Testis (tissue), 5 donors: ENCODE measurements at places on chromosomes 11 and 22. TPM values are rescaled to one million over a fixed set of nuclear protein-coding genes. Genes with fewer than 3 reads are reported as not detected.
A peak's percentile ranks its signal among the peaks of the same experiment; 100 is the strongest.

DNA sequence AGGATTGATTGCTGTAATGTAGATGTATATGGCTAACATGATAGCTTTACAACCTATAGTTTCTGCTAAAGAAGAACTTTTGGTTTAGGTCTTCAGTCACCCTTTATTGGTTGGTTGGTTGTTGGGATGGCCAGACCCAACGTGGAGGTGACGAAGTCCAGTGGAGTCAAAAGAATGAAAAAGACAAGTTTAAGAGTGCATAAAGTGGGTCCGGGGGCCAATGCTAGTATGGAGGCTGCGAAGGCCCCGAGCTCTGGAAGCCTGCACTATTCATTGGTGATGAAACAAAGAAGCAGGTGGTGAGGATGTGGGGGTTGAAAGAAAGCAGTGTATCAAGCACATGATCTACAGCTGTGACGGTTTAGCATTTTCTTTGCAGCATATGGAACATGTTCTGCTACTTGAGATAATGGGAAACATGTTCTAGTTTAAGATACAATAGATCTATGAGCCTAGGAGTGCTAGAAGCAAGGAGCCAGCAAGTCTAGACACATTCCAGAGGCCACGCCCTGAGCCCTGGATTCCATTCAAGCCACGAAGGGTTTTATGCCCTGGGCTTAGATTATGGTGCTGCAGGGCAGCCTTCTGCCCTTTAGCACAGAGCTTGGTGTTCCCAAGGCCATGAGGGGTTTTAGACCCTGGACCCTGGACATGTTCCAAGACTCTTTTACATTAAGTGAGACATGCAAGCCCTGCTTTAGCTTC is 6.3 kb downstream of the TCP11L1 start:
- no peak for DNase-seq

OR52N4 gene
- total RNA-seq, result not detected

- DNase-seq, result no peak
Measured at GRCh38 chr22:47126344-47126811, 363.9 kb downstream of the TBC1D22A start.

FDXACB1 gene
- 7.8 TPM for total RNA-seq

DNA sequence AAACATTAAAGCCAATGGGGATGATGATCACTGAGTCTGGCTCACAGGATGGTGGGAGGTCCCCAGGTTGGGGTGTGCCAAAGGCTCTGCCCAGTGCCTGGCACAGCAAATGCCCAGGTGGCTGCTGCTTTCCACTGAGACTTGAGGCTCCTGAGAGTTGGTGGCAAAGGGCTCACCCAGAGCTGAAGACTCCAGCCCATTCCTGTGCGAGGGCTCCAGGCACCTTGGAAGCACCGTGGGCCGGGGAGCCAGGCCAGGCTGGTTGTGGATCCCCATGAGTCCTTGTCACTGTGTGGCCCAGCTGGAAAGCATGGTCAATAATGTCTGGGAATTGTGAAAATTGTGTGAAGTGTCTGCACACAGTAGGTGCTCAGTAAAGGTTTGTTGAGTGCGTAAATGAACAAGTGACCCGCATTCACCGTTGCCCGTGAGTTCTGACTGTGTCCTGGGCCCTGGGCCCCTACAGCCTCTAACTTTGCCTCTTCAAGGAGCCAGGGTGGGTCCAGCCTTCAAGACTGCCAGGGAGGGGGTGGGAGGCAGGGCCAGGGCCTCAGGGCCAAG is 2.8 kb upstream of the UNC93B1 start:
- DNase-seq, result no peak

DNA sequence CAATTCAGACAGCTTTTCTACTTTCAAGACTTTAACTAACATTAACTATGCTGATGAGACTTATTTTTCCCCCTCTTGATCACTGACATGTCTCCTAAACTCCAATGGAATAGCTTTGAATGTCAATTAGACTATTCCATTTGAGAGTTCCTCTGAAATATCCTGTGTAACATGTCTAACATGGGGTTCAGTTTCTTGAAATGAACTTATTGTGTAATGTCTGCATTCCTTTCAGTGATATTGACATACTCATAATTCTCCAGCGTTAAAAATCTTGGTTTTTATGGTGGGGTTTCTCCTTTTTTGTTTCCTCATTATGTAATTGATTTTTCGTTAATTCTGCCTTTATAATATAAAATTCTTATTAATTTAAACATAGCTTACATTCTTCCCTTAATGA is 37.7 kb upstream of the SPTBN2 start:
- no peak for DNase-seq

DNA sequence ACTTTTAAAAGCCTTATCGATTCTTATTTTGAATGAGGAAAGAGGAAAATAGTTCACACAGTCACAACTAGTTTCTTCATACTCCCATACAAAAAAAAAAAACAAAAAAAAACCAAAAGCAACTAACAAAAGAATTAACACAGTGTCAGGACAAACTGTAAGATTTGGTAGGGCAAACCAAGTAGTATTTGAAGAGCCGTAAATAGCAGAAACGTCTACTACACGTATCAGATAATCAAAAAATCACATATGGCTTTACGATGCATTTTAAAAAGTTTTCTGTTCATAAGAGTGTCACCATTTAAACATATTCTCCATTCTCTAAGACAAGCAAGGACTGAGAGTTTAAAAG is 2.3 kb downstream of the PICALM start:
- no peak for DNase-seq

SYT12 gene
- 3.4 TPM for total RNA-seq

DNA sequence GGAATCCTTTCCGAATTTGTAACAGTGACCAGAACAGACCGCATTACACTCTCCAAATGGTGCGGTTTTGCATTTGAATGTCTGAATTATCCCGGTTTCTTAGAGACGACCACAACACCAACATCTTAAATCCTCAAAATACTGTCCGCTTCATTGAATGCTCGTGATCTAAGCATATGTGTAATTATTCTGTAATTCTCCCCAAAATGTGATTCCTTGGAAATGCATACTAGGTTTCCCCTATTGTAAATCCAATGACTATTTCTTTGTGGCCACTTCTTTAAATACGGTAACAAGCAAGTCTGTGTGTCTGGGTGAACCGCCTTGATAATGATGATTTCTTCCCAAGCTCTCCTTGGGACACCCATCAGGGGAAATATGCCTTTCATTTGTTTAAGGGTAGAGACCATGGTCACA is 87.3 kb upstream of the DBX1 start:
- DNase-seq, result no peak

TTC28 gene
- total RNA-seq, result 121 TPM

GRCh38 chr11:131637469-131638175 is 267.2 kb downstream of the NTM start:
- DNase-seq, result no peak

PDGFD gene
- 8.0 TPM for total RNA-seq

GLYAT gene
- total RNA-seq, result 1.0 TPM

DNA sequence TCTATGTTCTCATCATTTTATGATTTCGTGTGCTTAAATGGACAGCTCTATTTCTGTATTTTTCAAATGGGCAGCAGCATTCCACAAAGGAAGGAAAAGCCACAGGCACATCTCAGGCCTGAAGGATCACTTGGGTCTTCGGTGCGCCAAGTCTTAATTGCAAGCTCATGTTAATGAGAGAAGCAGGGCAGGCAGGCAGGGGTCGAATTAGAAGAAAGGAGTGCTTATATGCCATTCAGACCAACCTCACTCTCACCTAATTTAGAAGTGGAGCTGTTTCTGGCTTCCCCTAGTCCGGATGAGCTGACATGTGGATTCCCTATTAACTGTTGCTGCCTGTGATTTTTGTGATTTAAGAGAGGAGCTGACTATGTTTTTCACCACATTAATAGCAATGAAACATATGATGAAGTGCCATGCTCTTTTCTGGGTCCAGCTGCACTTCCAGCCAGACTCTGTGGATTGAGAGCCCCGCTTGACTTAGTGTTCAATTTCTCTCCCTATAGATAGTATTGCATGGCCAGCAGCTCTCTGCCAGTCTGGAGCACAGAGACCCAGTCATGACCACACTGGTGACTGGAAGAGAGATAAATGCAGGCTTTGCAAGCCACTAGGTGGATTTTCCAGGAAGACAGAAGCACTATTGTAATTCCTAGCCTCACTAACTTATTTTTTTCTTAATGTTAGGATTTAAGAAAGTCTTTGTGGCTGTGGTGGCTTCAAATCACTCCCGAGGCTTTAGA is 373.9 kb upstream of the FAT3 start:
- DNase-seq, result no peak

DNA sequence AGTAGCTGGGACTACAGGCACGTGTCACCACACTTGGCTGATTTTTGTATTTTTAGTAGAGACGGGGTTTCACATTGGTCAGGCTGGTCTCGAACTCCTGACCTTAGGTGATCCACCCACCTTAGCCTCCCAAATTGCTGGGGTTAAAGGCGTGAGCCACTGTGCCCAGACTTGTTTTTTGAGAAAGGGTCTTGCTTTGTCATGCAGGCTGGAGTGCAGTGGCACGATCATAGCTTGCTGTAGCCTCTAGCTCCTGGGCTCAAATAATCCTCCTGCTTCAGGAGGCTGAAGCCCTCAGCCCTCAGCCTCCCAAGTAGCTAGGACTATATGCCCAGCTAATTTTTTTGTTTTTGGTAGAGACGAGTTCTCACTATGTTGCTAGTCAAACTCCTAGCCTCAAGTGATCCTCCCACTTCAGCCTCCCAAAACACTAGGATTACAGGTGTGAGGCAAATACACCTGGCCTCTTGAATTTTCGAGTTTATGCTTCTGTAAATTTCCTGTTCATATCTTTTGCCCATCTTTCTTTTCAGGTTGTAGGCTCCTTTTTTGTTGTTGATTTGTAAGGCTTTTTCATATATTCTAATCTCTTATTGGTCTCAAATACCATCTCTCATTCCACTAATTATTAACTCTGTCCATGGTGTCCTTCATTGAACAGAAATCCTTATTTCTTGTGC is 3.4 kb upstream of the RBM4B start:
- DNase-seq, result no peak

DNA sequence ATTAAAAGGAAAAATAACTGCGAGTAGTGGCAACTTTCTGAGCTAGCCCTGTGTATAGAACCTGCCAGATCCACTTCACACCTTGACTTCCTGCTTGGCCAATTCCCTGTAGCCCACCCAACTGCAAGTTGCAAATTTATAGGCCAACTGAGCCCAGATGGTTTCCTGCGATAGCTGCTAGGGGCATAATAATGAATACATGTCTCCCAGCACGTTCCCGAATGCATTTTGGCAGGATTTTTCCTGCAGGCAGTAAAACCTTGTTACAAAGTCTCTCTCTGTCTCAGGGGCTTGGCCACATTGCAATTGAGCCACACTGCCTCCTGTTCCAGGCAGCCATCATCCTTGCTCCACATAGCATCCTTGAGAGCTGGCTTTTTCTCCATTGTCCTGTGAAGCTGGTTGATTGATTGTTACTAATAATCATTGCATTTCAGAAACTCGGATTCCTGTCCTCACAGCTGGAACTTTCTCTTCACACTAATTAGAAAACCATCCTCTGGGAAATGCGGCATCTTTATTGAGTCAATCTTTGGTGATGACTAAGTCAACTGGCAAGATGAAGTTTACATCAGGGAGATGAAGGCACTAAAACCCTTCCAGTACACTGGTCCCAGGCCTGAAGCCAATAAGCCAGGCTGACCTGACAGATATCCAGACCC is 18.6 kb upstream of the LMO2 start:
- no peak for DNase-seq

SMIM35 gene
- not detected for total RNA-seq

MARK2 gene
- total RNA-seq, result 52.8 TPM

RFPL3 gene
- total RNA-seq, result 3.6 TPM

DNA sequence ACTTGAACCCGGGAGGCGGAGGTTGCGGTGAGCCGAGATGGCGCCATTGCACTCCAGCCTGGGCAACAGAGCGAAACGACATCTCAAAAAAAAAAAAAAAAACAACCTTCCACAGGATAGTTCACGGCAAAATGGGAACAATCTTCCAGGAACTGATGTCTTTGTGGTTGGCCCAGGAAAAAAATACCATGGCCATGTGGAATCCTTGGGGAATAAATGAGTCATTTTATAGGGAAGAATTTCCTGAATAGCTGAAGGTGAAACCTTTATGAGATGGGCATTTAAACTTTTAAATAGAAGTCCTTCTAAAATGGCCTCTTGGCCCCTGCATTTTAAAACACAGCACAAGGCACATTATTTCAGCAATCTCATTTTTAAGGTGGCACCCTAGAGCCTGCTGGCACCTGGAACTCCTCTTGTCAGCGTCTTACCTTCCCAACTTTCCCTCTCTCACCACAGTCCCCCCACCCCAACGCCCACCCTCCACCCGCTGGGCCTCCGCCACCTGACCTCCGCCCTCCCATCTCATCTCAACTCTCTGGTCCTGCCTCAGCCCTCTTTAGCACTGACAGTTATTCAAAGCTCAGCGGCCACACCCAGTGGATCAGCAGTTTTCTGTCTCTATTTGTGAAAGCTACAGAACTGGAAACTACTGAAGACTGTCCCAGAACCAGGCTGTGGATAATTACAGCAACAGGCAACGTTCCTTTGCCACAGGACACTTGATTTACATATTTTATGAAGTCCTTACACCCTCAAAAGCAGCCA is 43.1 kb downstream of the SCGB1A1 start:
- DNase-seq, result peak; percentile 31

CCDC188 gene
- 12.2 TPM for total RNA-seq

DNA sequence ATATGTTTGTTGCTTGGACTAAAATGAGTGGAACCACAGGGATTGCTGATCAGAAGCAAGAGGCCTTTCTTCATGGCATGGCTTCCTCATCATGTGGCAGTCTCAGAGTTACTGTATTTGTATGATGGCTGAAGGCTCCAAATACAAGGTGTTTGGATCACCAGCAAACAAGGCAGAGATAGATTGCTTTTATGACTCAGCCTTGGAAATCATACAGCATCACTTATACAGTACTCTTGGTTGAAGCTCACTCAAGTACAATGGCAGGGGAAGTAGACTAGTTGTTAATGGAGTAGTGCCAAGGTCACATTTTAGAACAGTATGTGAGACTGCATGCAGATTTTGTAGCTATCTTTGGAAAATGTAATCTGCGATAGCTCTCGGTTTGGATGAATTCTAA is 16.6 kb downstream of the CAPRIN1 start:
- no peak for DNase-seq

GRCh38 chr22:20299746-20300136 is 20.1 kb downstream of the DGCR6L start:
- DNase-seq, result peak; percentile 51

GRCh38 chr11:76177250-76177686 is 29.0 kb downstream of the WNT11 start:
- DNase-seq, result no peak

DNA sequence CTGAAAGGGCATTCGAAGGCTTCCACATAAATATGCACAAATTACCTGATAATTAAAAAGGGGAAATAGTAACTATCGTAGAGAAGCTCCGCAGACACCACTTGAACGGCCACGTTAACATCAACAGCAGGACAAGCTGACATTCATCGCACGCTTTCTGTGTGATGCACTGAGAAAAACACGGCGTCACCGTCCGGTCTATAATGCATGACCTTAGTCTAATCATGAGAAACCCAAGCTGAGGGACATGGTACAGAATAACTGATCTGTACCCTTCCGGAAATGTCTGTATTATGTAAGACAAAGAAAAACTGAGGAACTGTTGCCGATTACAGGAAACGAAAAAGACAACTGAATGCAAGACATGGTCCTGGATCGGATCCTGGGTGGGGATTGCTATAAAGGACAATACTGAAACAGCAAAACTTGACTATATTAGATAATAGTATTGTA is 678 bp upstream of the RANGAP1 start:
- DNase-seq, result peak; percentile 46

GRCh38 chr22:44309137-44309536 is 3.6 kb downstream of the SHISAL1 start:
- DNase-seq, result no peak

ALDH3B1 gene
- 4.4 TPM for total RNA-seq
